T follicular helper cell (primary cell): ENCODE measurements at places on chromosomes 3 and 15.
A peak's percentile ranks its signal among the peaks of the same experiment; 100 is the strongest.

GRCh38 chr3:180288816-180289215 lies 252.1 kb upstream of the PEX5L start:
- DNase-seq = no peak

DNA sequence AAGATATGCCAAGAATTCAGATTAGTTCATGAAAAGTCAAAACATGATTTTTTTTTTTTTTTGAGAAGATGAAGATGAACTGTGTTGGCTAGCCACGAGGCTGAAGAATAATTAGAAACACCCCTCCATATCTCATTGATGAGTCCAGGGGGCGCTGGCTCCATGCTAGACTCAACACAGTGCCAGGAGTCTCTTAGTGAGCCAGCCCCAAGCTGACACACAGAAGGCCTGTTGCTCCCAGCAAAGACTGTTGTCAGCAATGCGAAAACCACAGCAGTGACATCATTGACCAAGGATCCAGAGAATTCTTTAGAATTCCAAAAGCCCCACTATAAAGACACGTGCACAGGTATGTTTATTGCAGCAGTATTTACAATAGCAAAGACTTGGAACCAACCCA lies 185.2 kb downstream of the ANXA2 start:
- DNase-seq = no peak

DNA sequence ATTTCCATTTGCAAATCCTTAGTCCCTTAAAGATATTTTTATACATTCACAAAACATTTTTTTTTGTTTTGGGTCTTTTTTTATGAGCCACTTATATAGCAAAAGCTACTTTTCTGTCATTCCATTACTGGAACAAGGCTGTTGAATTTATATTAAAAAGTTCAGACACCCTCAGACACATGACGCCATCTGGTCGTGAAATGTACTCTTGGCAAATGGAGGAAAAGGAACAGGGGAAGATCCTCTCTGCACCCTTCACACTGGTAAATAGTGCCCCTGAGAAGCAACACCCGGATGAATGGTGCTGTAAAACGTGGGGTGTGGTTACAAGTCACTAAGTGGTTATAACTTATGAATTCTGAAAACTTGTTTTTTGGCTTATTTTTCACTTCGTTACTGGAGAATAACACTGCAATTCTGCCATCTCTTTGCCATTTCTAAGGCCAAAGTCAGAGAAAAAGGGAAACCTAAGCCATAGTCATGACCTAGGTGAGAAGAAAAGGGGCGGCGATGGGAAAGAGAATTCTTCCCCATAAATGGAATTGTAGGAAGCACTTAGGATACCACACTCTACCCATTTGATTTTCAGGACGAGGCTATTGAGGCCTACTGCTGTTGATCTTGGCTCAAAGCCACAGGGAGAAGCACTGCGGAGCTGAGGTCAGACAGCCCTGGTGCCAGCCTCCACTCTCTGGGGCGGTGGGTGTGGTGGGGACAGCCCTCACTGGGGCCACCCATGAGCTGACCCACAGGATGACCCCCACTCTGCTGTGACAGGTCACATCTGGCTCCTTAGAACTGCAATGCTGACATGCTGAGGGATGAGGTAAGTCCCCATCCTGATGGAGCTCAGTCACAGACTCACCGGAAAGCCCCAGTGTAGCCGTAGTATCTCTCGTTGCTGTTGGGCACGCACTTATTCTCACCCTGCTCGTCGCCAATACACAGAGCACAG lies 21.9 kb downstream of the LTF start:
- DNase-seq = no peak

GRCh38 chr15:31488437-31489204 lies 162.0 kb downstream of the KLF13 start:
- DNase-seq = no peak

DNA sequence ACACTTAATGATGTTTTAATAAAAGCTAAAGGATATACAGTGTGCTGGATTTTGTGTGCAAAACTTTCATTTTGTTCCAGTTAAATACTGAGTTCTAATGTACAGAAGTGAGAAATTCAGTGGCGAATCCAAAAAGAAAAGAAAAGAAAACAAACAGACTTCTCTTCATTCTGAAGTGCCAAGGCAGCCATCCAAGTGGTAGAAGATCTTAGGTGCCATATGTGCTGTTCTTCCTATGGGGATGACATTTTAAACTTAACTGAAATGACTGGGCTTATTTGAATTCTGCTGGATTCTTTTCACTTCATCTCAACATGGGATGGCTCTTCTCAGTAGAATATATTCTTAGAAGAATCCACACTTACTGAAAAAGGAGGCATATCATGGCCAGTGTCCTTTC lies 416.5 kb downstream of the ROBO2 start:
- DNase-seq = no peak

- no peak for DNase-seq
These were observed 333.6 kb upstream of the TBL1XR1 start for GRCh38 chr3:177530908-177531307.

GRCh38 chr3:167854846-167855245 lies 119.3 kb downstream of the SERPINI1 start:
- no peak for DNase-seq

DNA sequence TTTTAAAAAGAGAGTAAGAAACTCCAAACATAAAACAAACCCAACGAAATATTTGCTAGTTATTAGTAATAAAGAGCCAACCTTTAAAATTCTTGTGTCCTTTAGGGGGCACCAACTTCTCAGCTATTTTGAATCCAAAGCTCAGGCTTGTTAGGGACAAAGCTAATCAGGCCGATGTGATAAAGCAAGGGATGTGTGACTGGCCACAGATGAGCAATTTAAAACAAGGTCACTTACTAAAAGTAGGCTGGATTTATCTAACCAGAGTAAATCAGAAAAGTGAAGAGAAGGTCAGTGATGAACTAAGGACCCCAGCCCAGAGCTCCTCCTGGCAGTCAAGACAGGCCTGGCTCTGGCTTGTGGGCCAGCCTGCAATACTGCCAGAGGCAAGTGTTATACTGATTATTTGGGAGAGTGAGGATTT lies 108.5 kb downstream of the CYP19A1 start:
- DNase-seq = no peak

GRCh38 chr15:38743147-38743546 lies 178.5 kb upstream of the RASGRP1 start:
- no peak for DNase-seq

- DNase-seq = no peak
These were observed 56.4 kb upstream of the TLE3 start for GRCh38 chr15:70153921-70154717.

DNA sequence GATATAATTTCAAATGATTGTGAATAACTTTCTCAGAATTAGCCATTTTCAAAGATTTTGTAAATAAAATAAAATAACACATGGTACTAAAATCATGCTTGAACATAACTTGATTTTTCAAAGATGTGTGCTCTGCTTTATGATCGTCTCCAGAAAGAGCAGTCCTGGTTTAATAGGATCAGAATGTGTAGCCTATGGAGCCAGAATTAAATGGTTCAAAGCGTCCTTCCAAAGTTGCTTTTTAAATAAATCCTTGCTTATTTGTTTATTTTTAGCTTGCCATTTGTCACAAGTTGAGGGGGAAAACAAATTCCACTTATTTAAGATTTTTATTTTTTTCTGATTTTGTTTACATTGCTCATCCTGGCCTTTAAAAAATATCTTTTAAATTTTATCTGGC lies 123.7 kb upstream of the SPRED1 start:
- DNase-seq = no peak

DNA sequence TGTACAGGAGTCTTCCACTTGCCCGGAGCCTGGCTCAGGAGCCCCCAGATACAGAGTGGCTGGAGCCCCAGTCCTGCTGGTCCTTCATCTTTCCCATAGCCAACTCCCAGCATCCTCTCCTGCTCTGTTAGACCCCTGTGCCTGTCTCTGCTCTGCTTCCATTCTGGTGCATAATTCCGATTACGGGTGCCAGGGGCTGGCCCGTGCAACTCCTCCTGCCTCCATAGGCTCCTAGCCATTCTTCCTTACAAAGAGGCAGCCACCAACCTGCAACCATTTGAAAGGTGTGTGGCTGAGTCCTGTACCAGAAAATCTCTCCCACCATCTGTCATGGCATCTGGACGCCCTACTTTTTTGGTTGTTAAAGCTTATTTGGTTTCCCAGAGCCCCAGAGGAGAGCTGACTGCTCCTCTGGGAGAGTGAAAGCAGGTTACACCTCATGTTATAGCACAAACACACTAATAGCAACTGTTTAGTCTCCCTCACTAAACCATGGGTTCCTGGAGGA lies 5.2 kb upstream of the RAD18 start:
- no peak for DNase-seq

DNA sequence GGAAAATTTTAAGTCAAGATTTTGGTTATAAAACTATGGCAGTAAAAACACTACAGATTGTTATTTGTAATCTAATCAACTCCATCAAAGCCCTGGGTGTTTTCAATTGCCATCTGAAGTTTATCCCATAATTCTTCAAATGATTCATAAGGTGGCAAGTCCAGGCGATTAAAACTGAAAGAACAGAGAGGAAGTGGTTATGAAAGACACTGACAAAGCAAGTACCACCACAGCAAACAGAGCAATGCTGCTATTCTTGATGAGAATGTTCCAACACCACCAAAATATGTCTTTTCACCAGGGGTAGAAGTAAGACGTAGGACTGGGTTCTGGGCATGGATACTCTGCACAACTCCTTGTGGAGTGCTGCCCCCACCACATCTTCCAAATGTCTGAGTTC lies 86.9 kb upstream of the PRTG start:
- DNase-seq = no peak

- no peak for DNase-seq
These were observed 294.6 kb upstream of the TGFBR2 start for GRCh38 chr3:30311781-30312180.

DNA sequence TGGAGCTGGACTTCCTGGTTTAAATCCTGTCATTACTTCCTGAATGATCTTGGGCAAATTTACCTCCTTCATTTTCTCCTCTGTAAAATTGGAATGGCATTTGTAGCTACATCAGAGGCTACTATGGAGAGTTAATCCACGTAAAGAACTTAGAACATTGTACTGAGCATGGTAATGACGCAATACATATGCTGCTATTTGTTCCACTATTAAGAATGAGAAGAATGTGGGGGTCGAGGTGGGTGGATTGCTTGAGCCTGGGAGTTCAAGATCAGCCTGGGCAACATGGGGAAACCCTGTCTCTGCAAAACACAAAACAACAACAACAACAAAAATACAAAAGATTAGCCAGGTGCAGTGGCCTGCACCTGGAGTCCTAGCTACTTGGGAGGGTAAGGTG lies 250.6 kb downstream of the RYR3 start:
- DNase-seq = no peak

DNA sequence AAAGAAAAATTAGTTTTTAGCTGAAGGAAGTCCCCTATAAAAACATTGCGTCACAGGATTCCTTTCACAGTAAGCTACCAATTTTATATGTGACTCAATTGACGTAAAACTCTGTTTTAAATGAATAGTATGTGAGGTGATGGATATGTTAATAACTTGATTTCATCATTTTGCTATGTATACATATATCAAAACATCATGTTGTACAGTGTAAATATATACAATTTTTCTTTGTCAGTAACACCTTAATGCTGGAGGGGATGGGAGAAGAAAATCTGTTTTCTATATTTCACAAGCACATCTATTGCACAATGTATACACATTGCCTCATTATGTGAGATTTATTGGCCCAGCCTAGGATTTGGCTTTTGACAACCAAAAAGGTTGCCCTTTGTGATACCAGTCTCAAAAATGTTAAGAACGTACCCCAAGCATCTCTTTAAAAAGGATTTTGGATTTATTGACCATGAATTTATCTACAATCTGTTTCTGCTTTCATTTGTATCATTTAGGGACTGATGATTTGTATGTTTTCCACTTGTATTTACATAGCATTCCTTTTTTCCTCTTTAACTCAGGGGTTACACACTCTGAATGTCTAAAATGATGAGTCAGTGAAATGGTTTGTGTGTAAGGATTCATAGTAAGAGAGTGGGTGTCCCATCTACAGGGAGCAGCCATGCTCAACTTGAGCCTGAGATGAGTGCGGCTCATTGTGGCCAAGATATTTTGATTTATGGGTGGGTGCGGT lies 62.6 kb downstream of the CRTC3 start:
- no peak for DNase-seq

DNA sequence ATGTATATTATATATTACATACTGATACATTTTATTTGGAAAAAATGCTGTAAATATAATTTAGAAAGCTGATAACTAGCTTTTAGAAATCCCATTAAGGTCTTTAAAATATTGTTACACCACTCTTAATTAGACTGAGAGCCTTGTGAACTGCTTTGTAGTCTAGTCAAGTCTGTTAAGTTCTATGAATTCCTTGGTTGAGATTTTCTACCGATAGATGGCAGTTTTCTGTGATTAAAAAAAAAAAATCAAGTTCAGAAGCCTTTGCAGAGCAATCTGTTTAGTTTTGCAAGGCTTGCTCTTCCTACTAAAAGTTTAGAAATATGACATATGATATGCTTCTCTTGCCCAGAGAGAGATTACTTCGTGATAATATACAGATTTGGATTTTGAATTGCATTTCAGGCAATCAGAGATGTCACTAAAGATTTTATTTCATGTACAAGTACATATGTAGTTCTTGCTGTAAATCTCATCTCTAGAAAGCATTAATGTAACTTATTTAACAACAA lies 60.4 kb upstream of the SLITRK3 start:
- DNase-seq = no peak

DNA sequence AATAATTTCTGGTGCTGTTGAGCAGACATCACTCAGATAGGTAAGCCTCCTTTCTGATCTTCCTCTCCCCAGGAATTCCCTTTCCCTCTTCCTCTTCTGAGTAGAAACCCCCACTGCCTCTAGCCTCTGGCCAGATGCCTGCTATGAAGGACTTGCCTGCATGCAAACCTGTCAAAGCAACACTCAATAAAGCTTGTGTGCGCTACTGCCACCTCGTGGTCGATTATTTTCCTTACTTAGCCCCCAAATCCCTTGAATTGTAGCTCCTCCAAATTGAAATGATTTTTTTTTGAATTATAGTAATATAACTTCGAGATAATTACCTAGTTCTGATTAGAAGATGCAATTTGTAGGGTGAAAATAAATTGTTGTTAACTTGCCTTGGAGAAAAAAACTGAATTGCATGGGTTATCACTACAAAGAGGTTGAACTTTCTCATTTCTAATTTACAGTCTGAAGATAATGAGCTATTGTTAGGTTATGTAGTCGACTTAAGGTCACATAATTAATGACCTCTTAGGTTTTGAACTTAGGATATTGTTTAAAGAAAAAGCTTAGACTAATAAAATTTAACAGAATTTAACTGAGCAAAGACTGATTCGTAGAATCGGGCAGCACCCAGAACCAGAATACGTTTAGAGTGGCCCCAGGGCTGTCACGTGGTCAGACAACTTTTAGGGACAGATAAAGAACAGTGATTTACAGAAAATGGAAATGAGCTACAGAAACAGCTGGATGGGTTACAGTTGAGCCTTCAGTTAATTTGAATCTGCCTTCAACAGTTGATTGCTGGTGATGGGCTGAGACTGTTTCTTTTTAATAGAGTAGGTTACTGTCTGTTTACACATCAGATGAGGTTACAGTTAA lies 269.3 kb downstream of the ARPP21 start:
- peak; percentile 15 for DNase-seq

DNA sequence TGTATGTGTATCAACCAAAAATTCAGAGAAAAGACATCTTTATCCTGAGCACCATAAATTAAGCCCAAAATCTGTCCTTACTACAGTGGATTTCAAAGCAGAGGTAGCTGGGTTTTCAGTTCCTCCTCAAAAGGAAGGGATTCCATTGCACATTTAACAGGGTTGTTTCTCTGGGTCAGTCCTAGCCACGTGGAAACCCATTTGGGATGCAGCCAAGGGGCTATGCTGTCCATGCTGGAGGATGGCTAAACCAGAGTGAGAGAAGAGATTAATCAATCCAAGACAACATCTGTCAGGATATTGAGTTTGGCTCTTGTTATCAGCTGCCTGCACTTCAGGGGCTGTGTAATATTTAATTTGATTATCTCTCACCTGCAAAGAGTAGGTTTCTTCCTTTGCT lies 28.1 kb downstream of the LSAMP start:
- no peak for DNase-seq
